ENCODE measurements at places on chromosomes 7 and 10.

DNA sequence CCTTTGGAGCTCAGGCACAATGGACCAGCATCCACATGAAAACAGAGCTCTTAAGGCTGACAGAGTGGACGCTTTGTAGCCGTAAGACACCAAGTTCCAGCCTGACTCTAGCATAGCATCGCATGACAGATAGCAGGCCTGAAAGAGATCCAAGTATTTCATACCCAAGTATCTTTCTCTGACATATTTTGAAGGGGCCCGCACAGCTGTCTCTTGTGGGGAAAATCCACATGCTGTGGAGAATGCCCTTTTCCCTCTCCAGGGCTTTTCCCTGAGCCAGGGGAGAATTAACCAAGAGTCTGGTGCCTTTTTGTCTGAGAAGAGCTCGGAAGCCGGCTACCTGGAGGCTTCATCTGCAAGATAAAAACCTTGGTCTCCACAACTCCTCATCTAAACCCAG lies 51.0 kb downstream of the CFAP46 start:
- no peak for DNase-seq

DNA sequence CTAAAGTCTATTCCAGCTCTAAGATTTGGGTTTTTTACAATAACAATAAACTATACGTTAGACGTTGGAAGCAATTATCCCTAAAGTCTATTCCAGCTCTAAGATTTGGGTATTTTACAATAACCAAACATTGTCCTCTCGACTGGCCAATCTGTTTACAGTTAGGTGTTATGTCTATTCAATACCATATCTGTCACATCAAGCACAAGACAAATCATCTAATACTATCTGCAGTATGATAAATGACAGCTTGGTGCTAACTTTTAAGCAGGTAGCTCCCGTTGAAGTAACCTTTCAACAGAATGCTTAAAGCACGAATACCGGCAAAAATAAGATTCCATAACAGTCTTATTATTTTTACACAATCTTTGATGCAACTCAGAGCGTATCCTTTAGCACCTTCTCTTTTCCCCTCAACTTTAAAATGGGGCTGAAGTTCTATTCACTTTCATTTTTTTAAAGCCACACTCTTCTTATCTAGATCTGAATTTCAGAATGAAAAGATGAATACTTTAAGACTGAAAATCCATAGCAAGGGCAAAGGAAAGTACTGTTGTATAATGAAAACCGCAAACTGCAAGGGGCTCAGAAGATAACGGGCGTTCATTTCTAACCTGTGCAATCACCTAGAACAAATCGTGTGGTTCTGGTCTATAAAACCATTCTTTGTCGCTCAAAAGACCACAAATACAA lies 925 bp downstream of the H2AZ2 start:
- DNase-seq = no peak

- DNase-seq = no peak
These were observed 514 bp downstream of the NHLRC2 start for GRCh38 chr10:113854761-113855588.

DNA sequence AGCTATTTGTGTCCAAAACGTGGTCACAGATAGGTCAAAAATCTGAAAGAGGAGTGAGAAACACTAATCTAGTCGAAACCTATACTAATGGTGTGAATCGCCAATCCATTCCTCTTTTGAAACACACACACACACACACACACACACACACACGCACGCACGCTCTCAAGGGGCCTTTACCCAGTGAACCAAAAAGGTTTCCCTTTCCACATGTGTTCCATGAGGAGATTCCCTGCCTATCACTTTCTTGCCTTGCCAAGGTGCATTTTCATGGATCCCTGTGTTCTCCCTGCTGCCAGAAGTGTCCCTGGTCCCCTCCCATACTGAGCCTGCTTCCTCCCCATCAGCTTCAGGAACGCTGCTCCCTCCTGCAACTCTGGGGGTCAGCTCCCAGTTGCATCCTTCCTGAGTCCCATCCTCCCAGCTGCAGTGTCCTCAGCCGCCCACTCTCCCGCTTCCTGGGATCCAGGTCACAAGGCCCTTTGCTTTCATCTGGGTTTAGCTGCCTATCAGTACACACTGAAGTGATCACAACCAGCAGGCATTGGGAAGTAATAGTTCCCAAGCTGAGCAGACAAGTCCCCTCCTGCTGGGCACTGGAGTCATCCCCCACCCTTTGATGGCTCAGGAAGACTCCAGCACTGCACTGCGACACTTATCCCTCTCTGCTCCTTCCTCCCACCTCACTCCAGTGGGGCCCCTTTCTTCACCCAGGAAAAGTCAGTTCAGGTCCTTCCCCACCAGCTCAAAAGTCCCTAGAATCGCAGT lies 49.2 kb upstream of the KCNMA1 start:
- no peak for DNase-seq

GRCh38 chr10:112953174-112954159 lies 3.4 kb downstream of the TCF7L2 start:
- no peak for DNase-seq

- DNase-seq = no peak
These were observed 55.1 kb upstream of the TRIL start for GRCh38 chr7:29013082-29013695.

DNA sequence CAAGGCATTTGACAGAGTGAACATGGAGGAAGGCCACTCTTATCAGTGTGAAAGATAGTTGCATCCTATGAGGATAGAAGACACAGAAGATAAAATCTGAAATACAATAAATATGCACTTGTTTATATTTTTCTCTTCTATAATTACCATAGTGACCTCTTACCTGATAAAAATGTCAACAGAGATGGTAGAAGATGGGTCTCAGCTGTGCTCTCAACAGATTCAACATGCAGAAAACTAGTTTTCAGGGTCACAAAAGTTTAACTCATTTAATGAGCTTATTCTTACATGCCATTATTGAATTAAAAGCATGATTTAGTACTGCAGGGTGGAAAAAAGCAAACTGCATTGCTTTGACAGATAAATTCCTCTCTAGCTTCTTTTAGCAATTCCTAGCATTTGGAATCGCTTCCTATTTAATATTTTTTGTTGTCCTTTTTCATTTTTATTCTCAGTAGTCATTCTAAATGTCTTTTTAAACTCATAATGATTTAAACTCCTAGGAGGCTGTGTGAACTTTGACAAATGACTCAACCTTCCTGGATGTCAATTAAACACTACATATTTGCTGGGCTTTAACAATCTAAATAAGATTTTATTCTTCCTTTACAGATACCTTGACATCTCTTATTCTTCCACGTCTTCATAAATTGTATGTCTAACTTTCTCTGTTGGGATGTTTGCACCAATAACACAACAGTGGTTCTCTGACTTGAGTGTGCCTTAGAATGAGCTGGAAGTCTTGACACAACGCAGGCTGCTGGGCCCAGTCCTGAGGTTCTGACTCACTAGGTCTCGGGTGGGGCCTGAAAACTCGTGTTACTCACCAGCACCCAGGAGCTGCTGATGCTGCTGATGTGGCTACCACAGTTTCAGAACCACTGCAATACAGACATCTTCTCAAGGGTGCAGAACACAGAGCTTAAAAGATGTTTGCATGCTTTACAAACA lies 565.5 kb upstream of the IGFBP3 start:
- DNase-seq = no peak

- DNase-seq = peak; percentile 3
These were observed 28.1 kb downstream of the ATE1 start for GRCh38 chr10:121899727-121900126.

DNA sequence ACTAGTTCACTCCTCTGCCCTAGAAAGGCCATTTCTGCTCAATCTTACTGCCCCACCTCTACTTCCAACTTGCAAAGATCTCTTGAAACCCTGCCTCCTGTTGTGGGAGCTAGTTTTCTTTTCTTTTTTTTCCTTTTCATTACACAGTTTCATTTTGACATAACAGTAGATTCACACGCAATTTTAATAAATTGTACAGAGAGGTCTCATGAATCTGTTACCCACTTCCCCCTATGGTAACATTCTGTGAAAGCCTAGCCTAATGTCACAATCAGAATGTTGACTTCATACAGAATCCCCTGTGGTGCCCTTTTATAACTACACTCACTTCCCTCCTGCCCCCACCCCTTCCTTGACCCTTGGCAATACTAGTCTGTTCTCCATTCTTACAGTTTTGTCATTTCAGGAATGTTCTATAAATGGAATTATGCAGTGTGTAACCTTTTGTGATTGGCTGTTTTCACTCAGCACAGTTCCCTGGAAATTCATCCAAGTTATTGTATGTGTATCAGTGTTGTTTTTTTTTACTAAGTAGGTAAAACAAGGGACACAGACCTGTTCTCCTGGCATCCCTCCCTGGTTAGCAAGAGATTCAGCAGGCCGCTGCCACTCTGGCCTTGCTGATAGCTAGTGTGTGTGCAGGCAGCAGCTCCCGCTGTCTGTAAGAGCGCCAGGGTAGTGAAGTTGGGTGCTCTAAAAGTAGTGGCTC lies 21.5 kb downstream of the CHST3 start:
- no peak for DNase-seq

DNA sequence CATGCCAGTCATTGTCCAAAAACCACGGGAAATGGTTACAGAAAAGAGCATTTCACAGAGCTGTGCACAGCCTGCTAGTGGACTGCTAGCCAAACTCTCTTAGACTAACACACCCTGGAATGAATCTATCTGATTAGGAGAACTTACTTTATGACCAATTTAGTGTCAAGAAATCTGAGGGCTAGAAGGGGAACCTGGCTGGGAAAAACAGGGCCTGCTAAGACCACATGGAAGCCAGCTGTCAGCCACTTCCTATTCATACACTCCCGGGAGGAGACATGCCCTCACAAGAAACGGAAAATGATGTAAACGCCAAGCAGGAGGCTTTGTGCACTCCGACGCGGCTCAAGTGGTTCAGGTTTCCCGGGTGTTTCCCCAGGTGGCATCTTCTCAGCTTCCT lies 54.8 kb downstream of the MPP7 start:
- DNase-seq = no peak

- DNase-seq = no peak
These were observed 13.4 kb upstream of the GLI3 start for GRCh38 chr7:42250411-42250810.

GRCh38 chr10:52631648-52632047 lies 140.9 kb downstream of the MBL2 start:
- no peak for DNase-seq

DNA sequence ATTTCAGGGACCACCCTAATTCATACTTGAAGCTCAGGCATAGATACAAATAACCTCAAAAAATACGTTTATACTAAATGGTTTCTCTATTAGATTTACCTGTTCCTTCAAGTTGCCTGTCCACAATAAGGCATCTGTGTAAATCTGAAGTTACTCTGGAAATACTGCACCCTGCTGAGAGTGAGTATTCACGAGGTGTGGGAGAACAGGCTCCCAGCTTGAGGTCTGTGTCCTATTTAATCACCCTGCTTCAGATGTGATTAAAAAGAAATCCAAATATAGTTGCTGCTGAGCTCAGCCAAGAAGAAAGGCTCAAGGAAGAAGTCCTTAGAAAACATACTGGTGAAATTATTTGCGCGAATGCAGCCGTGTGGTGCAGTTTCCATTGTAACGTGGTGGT lies 136.8 kb downstream of the KLF6 start:
- no peak for DNase-seq

GRCh38 chr10:94216201-94216600 lies 146.5 kb downstream of the NOC3L start:
- no peak for DNase-seq

GRCh38 chr10:97584060-97584797 lies at the start of gene HOGA1:
HOGA1 (plus strand) TSS chr10:97584389; CDS start chr10:97584704, 315 bp downstream.
- peak; percentile 100 for DNase-seq

GRCh38 chr7:1422512-1423263 lies 36.6 kb downstream of the MICALL2 start:
- no peak for DNase-seq

Data from cerebellar nuclear complex (tissue), 1 donor.